ENCODE measurements at places on chromosomes 7 and 10.

- no peak for DNase-seq
Measured at GRCh38 chr7:97026715-97027426, 2.2 kb upstream of the DLX5 start.

- no peak for DNase-seq
Measured at GRCh38 chr7:68014031-68014736, 1017.6 kb downstream of the TYW1 start.

- no peak for DNase-seq
Measured at GRCh38 chr7:29471444-29472138, 92.0 kb upstream of the PRR15 start.

GRCh38 chr7:149317986-149318672 is 56.1 kb downstream of the ZNF783 start:
- DNase-seq: no peak

DNA sequence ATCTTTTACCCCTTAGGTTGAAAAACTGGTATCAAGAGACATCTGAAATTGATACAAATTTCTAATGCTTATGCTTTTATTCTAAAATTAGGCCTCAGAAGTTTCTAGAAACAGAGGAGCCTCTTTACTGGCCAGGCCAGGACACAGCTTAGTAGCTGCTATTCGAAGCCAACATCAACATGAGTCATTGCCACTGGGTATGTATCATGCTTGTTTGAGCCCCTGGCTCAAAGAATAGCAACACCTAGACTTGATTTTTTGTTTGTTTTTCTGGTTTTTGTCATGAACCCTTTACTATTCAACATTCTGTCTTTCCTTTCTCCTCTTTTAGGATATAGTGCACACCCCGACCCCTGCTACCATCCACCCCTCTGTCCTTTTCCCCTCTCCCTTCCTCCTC is 90.9 kb upstream of the STK17A start:
- DNase-seq: no peak

DNA sequence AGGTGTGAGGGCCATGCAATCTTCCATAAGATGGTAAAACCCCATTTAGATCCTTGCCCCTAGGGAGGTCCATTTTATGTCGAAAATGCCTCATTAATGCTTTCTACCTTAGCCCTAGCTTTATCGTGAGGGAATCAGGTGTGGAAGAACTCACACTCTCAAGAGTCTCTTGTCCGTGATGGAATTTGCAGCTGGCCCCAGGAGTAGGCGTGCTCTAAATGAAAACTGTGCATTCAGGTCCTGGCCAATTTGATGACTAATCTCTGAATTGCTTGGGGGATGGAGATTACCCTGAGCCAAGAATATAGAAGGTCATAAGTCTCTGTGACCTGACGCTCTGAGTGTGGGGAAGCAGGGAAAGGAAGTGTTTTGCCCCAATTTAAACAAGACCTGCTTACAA is 6.6 kb downstream of the C10orf90 start:
- DNase-seq: no peak

GRCh38 chr7:36314491-36314890 is 75.2 kb upstream of the ANLN start:
- DNase-seq: no peak

DNA sequence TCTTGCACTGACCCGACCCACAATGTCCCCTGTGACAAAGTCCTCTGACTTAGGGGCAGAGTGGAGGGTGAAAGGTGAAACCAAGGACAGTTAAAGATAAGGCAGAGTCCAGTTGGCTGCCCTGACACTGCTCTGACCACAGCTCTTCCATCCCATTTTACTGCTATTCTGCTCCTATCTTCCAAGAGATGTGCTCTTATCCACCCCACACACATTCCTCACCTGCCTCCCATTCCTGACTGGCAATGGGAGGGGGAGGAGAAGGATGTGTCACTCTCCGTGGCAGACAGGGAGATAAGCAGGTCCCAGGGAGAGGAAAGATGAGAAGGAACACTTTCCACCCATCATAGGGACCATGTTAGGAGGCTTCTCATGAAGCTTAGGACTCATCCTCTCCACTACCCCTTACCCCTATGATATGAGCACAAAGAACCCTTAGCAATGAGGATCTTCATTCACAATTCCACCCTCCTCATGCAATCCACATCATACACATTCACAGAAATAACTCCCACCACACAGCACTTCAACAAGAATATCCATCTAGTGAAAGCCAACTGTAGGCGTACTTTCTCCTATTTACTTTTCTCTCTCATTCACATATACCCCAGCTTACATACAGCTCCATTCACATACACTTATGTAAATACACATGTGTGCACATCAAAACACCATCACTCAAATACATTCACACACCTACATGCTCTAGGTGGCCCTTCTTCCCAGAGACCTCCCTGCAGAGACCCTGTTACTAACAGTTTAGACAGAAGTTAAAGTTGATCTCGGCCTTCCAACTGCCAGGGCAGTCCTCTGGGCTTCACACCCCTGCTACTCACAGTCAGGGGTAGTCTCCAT is 6.6 kb downstream of the SYNPO2L start:
- DNase-seq: no peak

GRCh38 chr10:49679480-49679893 is at the start of gene C10orf53:
Gene C10orf53, plus strand, starts transcription at chr10:49679651. Its CDS starts 47 bp downstream, at chr10:49679698.
- peak; percentile 50 for DNase-seq

- DNase-seq: no peak
Measured at GRCh38 chr10:116713846-116714245, 28.5 kb downstream of the HSPA12A start.

GRCh38 chr10:119348516-119349240 is 141.3 kb downstream of the GRK5 start:
- DNase-seq: no peak

DNA sequence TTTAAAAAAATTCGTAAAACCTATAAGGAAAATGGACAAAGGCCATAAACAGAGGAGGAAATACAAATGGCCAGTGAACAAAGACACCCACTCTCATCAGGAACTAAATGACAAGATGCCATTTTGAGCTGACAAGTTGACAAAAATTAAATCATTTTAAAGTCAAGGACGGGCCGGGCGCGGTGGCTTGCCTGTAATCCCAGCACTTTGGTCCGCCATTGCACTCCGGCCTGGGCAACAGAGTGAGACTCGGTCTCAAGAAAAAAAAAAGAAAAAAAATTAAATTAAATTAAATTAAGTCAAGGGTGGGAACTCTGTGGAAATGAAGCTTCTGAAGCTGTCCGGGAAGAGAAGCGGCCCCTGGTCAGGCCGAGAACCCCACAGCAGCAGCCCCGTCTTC is 1.2 kb upstream of the NOM1 start:
- no peak for DNase-seq

- DNase-seq: no peak
Measured at GRCh38 chr10:59240582-59241183, 64.2 kb downstream of the PHYHIPL start.

GRCh38 chr7:154906736-154907355 is 96.1 kb downstream of the PAXIP1 start:
- DNase-seq: no peak

DNA sequence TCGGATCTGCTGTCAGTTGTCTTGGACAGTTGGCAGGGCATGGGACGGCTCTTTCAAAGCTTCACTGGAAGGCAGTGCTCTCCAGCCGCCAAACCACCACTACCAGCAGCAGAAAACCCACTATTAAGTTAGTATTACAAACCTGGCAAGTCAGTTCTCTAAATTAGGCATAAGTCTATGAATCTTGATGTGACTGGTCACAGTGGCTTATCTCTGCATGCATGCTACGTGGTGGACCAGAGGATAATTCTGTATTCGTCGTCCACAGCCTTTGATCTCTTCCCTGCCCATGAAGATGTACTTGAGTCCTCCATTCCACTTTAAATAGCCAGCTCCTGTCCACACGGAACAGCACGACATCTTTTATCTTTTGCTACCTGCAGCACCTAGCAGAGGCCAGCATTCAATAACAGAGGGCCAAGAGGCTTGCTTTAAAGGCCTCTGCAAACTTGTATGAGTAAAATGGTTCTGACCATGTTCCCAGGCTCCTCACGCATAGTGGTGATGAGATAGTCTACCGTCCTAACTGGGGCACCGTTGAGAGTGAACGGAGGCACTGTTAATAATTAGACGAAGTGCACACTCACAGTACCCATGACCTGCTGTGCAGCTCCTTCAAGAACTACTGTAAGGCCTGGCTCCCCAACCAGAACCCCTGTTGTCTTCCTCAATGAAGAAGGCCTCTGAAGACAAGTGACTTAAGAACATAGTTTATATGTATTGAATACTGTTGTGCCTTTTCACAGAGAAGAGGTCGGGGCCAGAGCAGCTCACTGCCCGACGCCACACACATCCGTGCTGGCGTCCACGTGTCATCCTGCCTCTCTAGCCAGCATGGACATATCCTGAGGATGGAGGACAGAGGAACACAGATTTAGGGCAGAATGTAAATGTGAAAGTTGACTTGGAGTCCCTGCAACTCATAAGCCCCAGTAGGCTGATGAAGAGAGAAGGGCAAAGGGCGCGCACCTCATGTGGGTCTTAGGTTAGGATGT is 1.0 kb downstream of the GPR146 start:
- no peak for DNase-seq

DNA sequence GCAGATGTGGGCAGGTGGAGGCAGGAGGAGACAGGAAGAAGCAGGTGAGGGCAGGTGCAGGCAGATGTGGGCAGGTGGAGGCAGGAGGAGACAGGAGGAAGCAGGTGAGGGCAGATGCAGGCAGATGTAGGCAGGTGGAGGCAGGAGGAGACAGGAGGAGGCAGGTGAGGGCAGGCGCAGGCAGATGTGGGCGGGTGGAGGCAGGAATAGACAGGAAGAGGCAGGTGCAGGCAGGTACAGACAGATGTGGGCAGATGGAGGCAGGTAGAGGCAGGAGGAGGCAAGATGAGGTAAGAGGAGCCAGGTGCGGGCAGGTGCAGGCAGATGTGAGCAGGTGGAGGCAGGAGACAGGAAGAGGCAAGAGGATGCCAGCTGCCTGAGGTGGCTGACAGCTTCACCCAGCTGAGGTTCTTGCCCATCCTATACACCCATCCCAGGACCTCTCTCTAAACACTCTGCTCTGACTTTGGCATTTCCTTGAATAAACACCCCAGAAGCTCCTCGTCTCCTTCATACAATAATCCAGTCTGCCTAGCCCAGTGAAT is 33.0 kb downstream of the PTPRE start:
- no peak for DNase-seq

DNA sequence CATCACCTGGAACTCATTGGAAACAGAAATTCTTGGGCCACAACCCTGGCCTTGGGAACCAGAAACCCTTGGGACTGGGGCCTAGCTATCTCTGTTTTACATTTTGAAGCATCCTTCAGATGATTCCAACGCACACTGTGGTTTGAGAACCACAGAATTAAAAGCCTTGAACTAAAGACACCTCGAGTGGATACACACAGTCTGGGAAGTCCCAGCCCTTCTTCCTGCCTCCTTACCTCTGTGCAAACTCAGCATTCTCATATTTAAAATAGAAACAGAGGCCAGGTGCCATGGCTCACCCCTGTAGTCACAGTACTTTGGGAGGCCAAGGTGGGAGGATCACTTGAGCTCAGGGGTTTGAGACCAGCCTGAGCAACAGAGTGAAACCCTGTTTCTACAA is 12.9 kb downstream of the NPFFR1 start:
- no peak for DNase-seq

GRCh38 chr7:27250557-27251070 is 8.0 kb downstream of the EVX1 start:
- no peak for DNase-seq

DNA sequence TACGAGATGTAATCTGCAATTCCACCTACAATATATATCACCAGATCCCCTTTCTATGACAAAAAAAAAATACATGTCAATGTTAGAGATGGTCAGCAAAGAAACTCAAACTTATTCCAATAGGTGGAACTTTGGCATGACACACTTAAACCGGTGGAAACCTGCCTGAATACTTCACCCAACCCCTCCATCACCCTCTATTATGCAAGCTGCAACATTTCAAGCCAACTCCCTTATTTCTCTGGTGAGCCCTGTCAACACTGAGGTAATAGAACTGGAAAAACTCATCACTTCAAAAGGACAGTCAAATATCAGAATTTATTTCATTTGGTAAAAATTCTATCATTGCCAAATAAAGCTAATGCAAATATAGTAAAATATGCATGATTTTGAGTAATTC is 3.6 kb downstream of the ZNF438 start:
- no peak for DNase-seq

DNA sequence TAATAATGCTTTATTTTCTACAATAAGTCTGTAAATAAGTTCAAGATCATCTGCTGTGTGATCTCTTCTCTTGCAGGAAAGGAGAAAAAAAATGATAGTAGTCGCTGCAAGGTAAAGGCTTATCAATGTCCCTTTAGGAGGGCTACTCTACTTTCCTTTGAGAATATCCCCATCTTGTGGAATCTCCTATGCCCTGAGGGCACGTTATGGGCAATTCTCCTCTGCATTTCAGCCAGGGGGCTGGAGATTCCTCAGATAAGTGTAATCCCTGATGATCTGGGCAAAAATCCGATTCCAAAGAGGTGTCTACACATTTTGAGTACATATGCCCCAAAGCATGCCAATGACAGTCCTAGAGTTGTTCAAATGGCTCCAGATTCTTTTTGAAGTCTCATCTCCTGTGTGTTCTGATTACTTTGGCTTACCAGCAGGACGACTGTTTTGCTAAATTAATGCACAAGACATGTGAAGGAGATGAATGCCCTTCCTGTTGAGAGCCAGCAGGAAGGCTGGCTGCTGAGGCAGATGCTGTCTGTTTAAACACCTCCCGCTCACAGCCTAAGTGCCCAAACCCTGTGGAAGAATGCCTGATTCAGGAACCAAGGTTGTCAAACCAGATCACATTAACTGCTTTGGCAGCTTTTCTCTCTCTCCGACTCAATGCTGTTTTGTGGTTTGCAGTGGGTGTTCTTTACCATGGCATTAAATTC is 171.2 kb upstream of the COL1A2 start:
- DNase-seq: no peak

- peak; percentile 80 for DNase-seq
Measured at GRCh38 chr10:93115661-93116383, 42.1 kb downstream of the CYP26A1 start.

- peak; percentile 29 for DNase-seq
Measured at GRCh38 chr7:101884671-101885596, 67.5 kb downstream of the CUX1 start.

GRCh38 chr7:149869291-149869650 is 4.5 kb upstream of the ATP6V0E2 start:
- no peak for DNase-seq

DNA sequence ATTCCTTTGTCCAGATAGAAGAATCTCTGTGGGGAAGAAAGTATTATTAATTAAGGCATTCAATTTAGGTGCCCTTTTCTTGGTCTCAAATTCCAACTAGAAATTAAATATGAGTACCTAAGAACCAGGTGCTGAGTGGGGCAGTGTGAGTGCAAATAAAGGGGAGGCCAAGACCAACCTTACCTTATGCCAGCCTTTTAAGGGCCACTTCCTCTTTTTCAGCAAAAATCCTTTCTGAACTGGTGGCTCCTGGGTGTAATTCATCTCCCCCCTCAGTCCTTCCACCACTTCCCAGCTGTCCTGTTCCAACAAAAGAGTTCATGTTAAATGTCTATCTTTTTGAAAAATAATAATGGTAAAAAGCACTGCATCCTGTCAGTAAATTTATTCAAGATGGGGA is 108.2 kb downstream of the OSBPL3 start:
- DNase-seq: no peak
